ENCODE measurements at places on chromosomes 12 and 14.

DNA sequence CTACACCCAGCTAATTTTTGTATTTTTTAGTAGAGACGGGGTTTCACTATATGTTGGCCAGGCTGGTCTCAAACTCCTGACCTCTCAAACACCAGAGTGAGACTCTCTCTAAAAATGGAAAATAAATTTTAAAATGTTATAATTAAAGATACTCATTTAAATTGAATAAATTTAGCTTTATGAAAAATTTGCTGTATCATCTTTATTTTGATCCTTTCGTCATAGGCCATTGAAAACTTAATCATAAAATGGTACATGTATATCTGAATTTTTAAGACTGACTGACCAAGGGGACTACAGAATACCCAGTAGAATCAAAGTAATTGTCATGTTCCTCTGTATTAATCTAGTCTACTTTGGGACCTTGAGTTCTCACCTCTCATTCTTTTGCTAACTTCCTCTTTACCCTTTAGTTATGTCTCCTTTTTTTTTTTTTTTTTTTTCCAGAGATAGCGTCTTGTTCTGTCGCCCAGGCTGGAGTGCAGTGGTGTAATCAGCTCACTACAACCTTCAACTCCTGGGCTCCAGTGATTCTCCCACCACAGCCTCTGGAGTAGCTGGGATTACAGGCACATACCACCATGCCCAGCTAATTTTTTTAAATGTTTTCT lies 9.5 kb downstream of the RAB5B start:
- no peak for DNase-seq

DNA sequence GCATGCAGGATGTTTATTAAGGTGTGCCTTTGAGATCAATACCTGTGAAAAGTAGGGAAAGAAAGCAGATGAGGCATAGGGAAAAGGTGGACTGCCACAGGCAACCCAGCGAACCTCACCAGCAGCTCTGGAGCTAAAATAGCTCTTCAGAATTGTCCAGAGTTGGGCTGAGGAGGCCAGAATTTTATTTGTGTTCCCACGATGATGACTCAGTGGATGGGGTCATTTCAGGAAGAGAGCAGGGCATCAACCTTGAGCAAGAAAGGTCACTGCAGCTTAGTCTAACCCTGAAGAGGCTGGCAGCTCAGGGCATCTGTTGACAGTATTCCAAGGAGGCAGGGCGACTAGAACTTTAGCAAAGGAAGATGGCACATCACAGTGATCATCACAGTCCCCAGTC lies 696.1 kb downstream of the DIO2 start:
- peak; percentile 25 for DNase-seq

DNA sequence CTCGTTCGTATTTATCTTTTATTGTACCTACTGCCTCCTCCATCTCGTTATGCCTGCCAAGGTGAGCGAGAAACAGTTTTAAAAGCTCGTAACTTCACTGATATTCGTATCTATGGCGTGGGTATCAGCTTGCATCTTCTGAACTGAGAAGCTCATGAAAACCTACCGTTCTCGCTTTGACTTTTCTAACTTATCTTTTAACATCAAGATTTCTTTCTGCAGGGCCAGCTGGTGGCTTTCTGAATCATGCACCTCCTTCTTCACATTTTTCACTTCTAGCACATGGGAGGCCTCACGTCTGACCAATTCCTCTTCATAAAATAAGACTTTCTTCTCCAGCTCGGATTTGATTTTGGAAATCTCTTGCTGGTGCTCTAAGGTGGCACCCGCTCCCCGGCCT lies 45.8 kb downstream of the AMN start:
- DNase-seq: no peak

DNA sequence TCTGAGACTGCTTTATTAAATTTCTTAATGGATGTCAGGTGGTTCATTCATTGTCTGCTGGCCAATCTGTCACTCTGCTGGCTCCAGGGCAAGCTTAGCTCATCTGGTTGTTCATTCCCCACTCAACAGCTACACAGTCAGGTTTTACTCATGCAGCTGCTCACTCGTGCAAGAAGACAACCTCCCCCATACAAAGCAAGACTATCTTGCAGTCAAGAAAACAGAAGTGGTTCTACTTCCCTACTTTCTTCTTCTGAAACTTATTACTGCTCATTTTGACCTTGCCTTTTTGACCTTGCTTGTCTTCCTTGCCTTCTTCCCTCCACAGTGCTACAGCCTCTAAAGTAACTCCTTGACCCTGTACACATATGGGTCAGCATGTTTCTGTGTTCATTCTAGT lies 277.9 kb downstream of the SSPN start:
- DNase-seq: no peak

GRCh38 chr12:52083638-52083996 lies 4.1 kb downstream of the SMIM41 start:
- DNase-seq: no peak

DNA sequence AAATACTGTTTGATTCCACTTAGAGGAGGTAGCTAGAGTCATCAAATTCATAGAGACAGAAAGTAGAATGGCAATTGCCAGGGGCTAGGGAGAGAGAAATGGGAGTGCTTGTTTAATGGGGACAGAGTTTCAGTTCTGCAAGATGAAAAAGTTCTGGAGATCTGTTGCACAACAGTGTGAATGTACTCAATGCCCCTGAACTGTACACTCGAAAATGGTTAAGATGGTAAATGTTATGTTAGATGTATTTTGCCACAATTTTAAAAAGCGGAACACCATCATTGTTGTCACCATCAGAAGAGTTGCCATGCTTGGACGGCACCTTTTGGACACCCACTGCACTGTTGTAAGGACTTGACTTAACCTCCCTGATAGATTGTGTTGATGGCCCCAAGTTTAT lies 106.9 kb downstream of the SCARB1 start:
- no peak for DNase-seq

Measured in cardiac fibroblast (primary cell).